ENCODE measurements at places on chromosomes 7 and 10.
A peak's percentile ranks its signal among the peaks of the same experiment; 100 is the strongest.

DNA sequence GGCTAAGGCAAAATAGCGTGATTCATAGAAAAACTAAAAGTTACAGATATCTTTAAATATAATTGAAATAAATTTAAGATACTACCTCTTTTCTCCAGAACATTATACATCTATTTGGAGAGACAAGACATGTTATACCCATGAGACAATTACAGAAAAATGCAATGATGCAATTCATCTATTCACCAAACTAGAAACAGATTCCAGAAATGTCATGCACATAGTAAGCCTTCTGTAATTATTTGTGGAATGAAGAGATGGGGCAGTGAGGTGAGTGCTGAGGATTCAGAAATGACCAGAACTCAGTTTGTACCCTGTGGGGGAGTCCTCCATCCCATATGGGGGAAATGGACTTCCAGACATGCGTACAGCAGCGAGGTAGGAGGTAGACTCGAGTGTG, 99.4 kb downstream of the MKX start:
- no peak for DNase-seq

GRCh38 chr10:121667948-121668313, 69.7 kb upstream of the FGFR2 start:
- no peak for DNase-seq

GRCh38 chr10:99560277-99561126, 27.8 kb downstream of the NKX2-3 start:
- peak; percentile 4 for DNase-seq

DNA sequence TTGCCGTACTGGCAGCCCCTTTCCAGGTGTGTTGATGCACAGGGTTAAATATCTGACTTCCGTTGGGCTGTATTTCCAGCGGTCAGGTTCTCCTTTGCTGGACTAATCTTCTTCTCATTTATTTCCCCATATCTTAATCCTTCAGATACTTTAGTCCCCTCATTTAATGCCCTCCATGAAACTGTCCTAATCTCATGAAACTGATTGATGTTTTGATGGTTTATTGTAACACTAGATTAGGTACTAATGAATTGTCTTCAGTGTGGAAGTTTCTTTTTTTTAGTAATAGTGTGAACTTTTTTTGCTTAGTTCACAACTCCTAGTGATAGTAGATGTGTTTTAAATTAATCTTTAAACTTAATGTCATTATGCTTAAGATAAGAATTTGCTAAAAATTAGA, 6.3 kb downstream of the CUL1 start:
- DNase-seq: no peak

DNA sequence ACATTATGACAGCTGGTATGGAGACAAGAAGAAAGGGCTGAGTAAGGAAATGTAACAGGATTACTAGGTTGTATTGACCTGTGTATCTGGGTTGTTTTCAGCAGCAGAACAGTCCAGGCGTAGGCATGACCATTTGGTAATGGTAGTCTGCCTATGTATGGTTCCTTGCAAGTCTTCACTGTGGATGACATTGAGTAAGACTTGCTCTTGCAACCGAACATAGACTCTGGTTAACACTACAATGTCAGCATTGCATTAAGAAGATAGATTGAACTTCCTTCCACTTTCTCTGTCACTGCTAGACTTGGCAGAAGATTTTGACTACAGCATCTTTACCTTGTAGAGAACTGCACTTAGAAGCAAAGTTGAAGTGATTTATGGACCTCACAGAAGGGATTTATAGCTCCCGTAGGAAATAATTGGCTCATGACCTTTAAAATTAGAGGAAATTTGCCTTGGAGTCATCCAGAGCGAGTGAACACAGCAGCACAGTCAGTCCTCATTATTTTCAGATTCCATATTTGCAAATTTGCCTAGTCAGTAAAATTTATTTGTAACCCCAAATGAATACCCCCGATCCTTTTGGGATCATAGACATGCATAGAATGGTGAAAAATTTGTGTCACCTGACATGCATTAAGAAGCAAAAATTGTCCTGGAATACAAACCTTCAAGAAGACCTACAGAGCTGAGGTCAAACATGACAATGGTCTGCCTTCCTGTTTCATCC, 79.6 kb upstream of the STRIP2 start:
- DNase-seq: no peak

DNA sequence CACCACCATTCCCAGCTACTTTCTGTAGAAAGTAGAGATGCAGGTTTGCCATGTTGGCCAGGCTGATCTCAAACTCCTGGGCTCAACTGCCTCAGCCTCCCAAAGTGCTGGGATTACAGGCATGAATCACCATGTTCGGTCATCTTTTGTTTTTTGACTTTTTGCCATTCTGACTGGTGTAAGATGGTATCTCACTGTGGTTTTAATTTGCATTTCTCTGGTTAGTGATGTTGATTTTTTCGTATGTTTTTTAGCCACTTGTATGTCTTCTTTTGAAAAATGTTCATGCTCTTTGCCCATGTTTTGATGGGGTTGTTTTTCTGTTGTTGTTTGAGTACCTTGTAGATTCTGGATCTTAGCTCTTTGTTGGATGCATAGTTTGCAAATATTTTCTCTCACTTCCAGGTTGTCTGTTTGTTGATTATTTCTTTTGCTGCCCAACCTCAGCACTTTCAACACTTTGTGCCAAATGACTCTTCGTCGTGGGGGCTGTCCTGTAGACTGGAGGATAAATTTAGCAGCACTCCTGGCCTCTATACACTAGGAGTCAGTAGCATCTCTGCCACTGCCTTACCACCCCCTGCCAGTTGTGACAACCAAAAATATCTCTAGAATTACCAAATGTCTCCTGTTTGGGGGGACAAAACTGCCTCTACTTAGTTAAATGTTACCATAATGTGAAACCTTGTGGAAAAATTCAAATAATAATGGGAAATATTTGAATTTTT, 6.5 kb upstream of the CPED1 start:
- DNase-seq: no peak

GRCh38 chr10:118764195-118764594, 9.4 kb upstream of the CACUL1 start:
- DNase-seq: no peak

DNA sequence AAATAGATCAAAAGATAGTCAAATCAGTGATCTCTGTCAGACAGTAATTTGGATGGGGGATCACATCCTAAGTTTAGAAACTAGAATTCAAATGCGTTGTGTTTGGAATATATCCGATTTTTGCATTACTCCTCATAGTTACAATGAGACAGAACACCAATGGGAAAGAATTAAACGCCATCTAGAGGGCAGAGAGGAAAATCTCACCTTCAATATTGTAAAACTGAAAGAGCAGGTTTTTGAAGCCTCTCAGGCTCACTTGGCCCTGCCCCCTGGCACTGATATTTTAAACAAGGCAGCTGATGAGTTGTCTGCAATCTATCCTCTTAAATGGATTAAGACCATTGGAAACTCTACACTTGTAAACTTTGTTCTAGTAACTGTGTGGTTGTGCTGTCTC, 17.7 kb downstream of the FRG2B start:
- DNase-seq: no peak

DNA sequence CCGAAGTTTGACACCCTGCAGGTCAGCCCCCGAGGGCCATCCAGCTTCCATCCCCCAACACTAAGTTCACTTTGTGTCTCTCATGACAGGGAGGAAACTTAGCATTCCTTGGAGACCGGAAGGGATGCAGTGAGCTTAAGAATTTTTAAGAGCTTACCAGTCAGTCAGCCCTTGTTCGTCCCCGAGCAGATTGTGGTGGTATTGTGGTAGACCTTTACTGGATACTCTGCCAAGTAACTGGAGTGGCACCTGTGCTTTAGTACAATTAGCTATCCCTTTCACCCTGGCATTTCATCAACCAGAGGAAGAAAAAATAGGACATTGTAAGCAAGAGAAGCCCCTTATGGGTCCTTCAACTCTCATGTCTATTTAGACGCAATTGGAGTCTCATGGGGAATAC, 74.8 kb downstream of the NSUN6 start:
- DNase-seq: no peak

DNA sequence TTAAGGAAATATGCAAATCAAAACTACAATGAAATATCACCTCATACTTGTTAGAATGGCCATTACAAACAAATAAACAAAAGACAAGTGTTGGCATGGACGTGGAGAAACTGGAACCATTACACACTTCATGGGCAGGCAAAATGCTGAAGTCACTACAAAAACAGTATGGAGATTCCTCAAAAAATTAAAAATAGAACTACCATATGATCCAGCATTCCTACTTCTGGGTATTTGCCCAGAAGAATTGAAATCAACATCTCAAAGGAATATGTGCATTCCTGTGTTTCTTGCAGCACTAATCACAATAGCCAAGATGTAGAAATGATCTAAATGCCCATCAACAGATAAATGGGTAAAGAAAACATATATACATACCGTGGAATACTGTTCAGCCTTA, 83.6 kb downstream of the NRCAM start:
- no peak for DNase-seq

DNA sequence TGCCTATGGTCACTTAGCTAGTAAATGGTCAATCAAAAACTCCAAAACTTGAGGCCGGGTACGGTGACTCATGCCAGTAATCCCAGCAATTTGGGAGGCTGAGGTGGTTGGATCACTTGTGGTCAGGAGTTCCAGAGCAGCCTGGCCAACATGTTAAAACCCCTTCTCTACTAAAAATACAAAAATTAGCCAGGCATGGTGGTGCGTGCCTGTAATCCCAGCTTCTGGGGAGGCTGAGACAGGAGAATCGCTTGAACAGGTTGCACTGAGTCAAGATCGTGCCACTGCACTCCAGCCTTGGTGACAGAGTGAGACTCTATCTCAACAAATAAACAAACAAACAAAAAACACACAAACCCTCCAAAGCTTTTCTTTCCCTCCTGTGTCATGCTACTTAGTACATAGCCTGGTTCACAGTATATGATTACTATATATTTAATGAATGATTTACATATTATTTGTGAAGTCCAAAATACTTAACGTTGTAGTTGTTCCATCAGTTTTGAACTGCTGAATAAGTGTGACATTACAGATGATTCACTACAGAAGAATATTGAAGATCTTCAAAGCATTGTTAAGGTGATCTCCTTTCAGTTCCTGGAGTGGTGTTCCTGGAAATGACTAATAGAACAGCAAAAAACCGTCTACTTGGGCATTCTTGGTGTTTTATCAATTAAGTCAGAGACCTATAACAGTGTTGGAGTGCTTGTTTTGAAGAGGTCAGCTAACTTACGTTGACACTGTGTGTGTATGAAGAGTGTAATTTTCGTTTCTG, 72.9 kb downstream of the ADK start:
- no peak for DNase-seq

DNA sequence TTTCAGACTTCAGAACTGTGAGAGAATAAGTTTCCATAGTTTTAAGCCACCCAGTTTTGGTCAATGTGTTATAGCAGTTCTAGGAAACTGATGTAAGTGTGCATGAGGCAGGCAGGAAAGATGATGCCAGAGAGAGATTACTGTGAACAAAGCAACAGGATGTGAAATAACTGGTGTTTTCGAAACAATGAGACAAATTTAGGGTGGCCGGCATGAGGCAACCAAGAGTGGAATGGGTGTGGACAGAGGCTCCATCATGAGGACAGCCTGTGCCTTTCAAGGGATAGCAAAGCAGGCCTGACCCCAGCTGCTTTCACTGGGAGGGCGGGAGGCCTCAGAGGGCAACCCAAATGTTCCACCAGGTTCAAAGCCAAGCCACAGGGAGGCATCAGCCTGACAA, 67.3 kb upstream of the UCN3 start:
- DNase-seq: no peak

GRCh38 chr7:13017333-13017857, 330.0 kb downstream of the ARL4A start:
- DNase-seq: no peak

- peak; percentile 80 for DNase-seq
These were observed 32.2 kb downstream of the FOXL3 start for GRCh38 chr7:322111-322671.

GRCh38 chr7:14504134-14504533, 398.4 kb downstream of the DGKB start:
- DNase-seq: no peak

GRCh38 chr7:37031571-37032257, 307.4 kb upstream of the AOAH start:
- peak; percentile 26 for DNase-seq

DNA sequence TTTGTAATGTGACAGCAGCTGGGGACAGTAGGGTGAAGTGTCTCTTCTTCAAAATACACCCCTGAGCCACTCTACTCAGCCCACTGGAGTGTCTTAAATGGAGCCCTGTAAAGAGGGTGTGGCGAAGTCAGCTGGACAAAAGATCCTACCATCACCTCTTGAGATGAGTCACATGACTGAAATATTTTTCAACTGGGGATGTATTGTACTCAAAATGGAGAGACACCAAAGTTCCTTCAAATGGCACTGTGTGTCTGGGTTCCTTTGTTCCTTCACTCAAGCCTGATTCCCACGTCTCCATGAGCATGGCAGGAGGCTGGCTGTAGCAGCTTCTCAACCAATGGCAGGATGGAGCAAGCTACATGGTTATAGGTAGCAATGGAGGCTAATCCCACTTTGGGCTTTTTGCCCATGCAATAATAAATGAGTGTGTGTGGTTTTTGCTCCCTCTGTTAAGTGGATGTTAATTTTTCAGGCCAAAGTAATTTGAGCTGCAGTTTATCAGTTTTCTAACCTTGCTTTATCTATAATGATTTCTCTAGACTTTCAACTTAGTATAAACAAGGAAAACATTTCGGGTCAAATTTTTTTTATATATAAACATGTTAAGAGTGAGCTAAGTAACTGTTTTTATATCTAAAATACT, 68.2 kb downstream of the CLEC2L start:
- DNase-seq: no peak

DNA sequence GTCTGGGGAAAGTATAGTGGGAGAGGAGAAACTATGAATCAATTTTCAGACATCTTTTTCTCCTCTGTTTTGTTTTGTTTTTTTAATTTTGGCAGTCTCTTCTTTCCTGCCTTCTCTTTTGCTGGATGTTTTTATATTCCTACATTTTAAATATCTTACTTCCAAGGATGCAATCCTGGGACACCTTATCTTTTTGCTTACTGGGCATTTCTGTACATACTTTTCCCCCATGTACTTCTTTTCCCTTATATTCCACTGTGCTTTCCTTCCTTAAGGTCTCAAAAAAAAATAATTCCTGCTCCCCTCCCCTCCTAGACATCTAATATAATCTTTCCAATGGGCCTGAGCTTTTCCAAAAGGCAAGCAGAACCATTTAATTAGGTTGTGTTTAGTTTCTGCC, 701.1 kb downstream of the NRG3 start:
- no peak for DNase-seq

DNA sequence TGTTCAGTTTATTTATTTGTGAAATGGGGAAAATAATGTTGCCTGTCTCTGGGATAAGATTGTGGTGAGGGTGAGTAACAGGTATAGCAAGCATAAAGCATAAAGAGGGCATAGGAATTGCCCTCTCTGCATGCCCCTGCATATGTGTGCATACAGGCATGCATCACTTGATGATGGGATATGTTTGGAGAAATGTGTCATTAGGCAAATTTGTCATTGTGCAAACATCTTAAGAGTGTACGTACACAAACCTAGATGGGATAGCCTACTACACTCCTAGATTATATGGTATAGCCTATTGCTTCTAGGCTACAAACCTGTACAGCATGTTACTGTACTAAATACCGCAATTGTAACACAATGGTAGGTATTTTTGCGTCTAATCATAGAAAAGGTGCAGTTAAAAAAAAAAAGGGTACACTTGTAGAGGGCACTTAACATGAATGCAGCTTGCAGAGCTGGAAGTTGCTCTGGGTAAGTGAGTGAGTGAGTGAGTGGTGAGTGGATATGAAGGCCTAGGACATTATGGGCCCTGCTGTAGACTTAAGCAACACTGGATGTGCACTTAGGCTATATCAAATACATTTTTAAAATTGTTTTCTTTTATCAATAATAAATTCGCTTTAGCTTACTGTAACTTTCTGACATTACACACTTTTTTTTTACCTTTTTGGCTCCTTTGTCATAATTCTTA, 386.5 kb upstream of the ANKRD30A start:
- no peak for DNase-seq
